ENCODE measurements at places on chromosomes 1 and 21.
A peak's percentile ranks its signal among the peaks of the same experiment; 100 is the strongest.

DNA sequence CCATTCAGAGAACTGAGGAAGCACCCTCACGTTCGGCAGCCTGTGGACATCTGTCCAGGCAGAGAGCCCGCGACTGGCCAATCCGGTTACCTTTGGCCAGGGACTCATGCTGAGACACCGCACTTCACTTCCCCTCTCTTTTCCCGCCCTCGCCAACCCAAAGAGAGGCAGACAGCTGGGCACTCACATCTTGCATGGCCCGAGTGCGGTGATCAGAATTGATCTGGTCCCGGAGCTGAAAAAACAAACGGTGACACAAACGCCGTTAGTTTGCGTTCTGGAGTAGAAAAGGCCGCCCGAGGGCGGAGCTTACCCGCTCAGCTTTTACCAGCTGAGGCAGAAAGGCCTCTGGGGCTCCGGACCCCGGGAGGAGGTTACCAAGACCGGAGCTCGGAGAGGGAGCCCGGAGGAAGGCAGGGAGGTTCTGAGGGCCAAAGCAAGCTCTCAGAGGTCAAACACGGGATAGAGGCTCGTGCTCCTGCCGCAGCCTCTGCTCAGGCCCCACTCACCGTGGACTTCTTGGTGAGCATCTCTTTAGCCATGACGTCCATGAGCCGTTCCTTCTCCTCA, 376 bp downstream of the SF3A3 start:
- no peak for DNase-seq

- DNase-seq = no peak
Measured at GRCh38 chr1:162458236-162458635, 39.4 kb upstream of the UHMK1 start.

- DNase-seq = no peak
Measured at GRCh38 chr1:205961991-205962820, 18.9 kb upstream of the SLC26A9 start.

- no peak for DNase-seq
Measured at GRCh38 chr1:96772349-96772748, 50.8 kb downstream of the PTBP2 start.

GRCh38 chr1:234532503-234532922, 53.5 kb upstream of the TARBP1 start:
- DNase-seq = no peak

DNA sequence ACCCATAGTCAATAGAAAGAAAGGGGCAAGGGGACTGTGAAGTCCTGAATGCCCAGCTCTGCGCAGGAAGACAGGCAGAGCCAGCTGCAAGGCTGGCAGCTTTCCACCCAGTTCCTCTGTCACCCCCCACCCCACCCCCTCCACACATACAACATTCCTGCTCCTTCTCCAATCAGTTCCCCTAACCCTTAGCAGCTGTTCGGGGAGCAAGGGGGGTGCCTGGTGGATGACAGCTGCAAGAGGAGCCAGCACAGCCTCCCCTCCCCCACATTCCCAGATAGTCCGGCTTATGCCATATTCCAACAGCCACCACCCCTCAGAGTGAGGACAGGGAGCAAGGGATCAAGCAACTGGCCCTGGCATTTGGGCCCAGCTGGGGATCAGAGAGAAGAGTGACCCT, 9.7 kb downstream of the ARHGEF2 start:
- DNase-seq = no peak

- peak; percentile 62 for DNase-seq
Measured at GRCh38 chr1:54965624-54966340, 14.6 kb upstream of the TMEM61 start.

DNA sequence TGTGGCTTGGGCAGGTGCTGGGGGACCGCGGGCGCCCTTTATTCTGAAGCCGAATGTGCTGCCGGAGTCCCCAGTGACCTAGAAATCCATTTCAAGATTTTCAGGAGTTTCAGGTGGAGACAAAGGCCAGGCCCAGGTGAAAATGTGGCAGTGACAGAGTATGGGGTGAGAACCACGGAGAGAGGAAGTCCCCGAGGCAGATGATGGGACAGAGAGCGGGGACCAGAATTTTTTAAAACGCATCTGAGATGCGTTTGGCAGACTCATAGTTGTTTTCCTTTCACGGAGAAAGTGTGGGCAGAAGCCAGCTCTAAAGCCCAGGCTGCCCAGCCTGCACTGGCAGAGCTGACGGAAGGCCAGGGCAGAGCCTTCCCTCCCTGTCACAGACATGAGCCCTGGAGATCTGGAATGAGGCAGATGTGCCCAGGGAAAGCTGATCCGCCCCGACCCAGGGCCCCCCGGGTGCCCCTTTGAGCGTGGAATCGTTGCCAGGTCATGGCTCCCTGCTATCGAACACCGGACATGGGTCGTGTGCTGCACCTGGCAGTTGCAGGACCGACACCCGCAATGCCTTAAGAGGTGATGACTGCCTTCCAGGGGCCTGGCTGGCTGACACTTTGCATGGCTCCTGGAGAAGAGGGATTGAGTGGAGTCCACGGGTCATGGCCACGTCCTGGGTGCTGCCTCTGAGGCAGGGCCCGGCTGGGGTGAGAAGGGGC, 6.5 kb upstream of the SLX9 start:
- DNase-seq = no peak

DNA sequence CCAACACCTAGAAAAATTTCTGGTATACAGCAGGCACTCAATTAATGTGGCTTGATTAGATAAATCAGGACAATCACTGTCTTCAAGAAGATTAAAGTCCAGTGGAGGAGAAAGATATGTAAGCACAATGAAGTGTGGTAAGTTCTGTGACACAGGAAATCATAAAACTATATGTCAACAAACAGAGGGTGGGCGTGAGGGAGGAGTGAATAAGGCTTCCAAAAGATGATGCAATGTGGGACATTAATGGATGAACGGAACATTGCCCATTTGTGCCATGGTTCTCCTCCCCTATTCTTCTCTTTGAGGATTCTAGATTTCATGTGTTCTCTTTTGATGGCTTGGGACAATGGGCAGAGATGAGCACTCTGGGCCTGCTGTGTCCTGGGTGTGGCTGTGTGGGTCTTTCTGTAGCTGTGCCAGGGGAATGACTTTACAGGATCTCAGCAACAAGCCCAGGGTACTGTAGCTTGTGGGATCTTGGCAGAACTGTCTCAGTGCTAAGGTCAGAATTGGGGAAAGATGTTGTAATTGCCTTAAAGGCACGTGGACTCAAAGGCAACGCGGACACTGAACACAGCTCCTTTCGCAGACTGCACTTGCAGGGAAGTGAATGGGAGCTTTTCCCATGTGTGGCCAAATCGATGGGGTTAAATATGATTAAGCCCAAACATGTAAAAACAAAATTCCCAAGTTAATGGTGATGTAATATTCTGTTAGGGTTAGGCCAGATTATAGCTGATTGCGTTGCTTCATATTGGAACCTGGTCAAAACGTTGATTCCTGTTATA, 366.9 kb downstream of the TGFB2 start:
- no peak for DNase-seq
